ENCODE measurements at places on chromosomes 7 and 10. TPM values are rescaled to one million over a fixed set of nuclear protein-coding genes. Genes with fewer than 3 reads are reported as not detected.

GRCh38 chr7:112439476-112439875 is 10.8 kb upstream of the IFRD1 start:
- no peak for DNase-seq

- no peak for DNase-seq
Measured at GRCh38 chr7:106568002-106568679, 92.8 kb downstream of the CCDC71L start.

DNA sequence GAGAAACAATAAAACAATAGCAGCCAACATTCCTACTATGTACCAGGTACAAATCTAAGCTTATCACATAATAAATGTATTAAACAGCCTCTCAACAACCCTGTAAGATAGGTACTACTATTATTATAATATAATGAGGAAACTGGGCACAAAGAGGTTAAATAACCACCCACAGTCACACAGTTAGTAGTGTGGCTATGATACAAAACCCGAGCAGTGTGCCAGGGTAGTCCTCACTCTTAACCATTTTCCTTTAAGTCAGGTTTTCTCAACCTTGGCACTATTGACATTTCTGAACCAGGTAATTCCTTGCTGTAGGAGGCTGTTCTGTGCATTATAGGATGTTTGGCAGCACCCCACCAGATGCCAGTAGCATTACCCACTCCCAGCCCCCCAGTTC is 48.8 kb downstream of the DNAJC1 start:
- no peak for DNase-seq

Gene C10orf53
- total RNA-seq: not detected

- DNase-seq: no peak
Measured at GRCh38 chr7:5657901-5658300, 123.6 kb downstream of the RNF216 start.

DNA sequence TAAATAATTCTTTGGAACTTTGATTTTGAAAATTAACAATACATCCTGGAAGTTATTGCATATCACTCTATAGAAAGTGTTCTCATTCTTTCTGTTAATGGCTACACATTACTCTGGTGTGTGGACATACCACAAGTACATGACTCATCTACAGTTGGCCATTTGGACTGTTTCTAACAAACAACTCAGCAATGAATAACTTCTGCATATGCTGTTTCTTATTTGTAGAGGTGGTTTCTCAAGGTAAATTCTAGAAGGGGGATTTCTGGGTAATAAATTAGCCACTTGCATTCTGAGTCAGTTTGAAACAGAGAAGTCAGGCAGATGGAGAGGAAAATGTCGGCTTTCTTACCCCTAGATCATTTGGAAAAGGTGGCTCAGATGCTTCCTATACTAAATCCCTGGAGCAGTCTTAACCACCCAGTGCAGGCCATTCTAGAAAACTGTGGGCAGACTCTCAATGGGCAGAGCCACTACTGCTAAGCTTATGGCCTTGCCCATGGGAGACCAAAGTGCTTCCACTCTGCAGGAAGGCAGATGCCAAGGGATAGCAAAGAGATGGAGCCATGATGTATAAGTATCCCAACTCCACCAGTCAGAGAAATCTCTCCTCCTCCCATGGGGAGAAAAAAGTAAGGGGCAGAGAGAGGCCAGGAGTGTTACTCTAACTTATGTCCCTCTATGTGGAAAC is 194.0 kb upstream of the PLPP4 start:
- no peak for DNase-seq
